ENCODE measurements at places on chromosomes 4 and X.

DNA sequence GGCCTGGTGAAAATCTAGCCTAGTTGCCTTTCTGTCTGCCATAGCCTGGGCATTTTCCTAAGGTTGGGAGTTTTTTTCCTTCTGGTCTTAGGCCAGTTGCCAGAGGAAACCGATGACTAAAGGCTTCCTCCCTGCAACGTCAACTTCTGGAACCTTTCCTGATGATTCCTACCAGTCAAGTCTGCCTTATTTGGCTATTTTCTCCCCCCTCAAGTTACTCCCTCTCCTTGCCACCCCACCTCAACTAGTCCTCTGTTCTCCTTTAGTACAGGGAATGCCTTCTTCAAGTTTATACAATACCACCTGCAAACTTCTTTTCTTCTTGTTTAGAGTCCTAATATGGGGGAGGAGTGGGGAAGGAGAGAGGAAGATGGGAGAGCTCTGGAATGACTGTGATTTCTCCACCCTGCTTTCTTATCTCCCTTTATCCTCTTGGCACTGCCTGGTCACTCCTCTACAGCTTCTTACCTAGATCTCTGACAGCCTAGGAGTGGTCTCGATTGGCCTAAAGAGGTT is 10.6 kb downstream of the MSN start:
- DNase-seq: no peak

- DNase-seq: no peak
Observed at GRCh38 chr4:123606336-123606735, 209.7 kb downstream of the SPRY1 start.

- no peak for DNase-seq
Observed at GRCh38 chrX:105981772-105982485, 56.6 kb downstream of the SERPINA7 start.

DNA sequence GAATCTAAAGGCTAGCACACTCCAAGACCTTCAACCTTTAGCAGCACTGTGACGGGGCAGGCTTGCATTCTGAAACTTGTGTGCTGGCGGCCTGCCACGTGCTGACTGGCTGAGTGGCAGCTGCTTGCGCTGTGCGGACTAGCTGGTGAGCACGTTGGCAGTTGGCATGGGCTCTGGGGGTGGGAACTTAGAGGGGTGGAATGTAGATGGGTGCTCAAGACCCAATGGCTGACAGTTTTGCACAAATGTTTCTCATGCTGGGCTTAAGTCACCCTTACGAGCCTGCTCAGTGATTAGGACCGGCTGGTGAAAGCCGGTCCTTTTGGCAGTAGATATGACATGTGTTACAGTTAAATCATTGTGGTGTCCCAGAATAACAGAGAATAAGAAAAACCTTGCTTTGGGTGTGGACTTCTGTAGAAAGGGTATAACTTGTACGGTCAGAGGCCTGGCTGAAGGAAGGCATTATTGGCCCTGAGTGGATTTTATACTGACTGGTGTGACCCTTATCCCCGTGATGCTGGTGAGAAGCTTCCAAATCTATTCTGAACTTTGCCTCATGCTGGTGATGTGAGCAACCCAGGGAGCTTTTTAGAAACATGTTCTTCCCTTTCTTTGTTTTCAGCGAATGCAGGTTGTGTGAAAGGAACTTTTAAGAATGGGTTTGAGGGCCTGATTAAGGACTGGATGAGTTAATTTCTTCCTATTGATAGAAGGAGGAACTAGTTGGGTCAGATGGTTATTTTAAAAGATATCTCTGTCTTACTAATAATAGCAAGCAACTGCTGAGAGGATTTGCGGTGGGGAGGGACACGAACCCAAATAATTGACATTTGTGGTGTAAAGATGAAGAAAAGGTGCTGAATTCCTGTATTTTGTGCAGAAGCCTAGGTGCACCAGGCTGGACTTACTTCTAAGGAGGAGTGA is 107.4 kb upstream of the SLC4A4 start:
- DNase-seq: no peak

DNA sequence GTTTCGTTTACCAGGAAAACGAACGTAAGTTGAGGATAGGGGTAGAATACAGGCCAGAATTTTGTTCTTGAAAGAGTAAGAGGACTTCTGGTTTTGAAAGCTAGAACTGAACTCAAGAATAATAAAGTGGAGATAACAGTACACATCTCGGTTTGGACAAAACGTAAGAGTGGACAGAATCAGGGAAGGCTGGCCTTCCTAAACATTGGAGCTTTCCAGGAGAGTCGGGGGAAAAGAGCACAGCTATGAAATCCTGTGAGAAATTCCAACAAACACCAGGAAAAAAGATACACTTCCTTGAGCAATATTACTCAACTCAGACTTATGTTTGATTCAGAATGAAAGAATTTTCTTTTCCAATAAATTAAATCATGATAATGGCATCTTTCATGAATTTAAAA is 1.2 kb downstream of the CTSO start:
- DNase-seq: no peak

- no peak for DNase-seq
Observed at GRCh38 chr4:16707874-16708273, 190.6 kb downstream of the LDB2 start.

DNA sequence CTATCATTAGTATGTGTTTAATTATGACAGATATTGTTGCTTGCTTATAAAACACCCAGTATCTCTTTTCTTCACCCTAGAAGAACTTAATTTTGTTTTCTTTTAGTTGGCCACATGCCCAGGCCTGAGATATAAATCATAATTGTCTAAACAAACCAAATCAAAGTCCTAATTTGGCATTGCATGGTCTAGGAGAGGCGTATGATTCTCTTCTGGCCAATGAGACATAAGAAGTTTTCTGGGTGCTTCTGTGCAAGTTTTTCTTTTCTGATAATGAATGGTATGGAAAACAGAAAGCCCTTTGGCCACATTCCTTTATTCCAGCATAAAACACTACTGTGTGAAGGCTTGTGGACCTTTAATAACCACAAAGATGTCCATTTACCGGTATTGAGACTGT is 192.9 kb upstream of the CTSO start:
- DNase-seq: no peak

- DNase-seq: peak; percentile 18
Observed at GRCh38 chr4:56976283-56976836, 1.0 kb downstream of the NOA1 start.

GRCh38 chr4:171985129-171985528 is 171.9 kb downstream of the GALNTL6 start:
- no peak for DNase-seq

DNA sequence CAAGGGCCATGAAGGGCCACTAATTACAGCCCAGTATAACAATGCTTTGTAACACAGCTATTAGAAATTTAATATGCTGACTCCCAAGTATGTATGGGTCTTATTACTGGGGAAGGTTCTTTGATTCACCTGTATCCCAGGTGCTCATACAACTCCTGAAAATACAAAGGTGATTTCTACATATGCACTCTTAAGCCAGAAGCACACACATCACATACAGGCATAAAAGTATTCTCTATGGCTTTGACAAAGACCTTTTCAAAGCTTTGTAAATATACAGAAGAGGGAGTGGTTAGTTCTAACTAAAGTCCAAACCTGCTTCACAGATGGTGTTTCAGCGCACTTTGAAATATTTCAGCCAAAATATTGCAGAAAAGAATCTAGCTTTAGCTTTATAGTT is 191.5 kb downstream of the SNCA start:
- DNase-seq: no peak

DNA sequence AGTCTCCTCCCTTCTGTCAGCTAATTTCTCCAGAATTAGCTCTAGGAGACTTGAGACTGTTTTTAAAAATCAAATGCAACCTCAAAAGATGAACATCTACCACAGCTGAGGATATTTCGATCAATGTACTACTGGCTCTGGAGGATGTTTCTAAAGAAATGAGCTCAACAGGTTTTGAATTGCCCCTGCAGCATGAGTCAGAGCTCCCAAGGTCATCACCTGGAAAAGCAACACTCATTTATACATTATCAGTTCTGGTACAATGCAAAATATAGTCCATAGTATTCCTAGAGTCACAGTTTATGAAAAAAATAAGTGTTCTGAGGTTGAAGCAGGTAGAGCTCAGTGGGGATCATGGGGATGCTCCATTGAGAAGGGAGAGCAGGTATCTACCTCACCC is 50.8 kb upstream of the MCF2 start:
- no peak for DNase-seq

DNA sequence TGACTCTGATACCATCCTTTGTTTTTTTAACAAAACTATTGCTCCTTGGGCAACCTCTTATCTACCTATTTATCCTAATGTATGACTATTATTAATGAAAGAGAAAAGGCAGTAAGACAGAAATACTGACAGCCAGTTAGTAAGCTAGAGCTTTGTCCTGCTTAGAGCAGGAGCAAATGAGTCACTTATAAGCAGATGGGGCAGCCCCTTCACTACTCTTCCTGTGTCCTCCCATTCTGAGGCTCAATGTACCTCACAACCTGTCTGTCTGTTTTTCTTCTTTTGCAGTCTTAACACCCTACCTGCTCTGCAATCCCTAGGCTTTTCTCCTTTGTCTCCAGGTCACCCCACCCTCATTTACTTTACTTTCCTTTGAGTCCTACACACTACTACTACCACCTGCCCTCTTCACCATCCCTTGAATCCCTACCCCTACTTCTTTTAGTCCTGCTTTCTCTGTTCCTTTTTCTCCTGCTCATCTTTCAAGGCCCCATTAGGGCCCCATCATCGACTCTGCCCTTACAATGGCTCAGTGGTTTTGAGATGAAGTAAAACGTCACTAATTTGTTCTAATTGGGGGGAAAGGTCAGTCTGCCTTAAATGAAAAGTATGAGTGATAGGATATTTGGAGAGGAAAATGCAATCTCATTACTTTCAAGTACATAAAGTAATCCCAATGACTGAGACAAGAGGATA is 294.3 kb downstream of the GUCY2F start:
- DNase-seq: no peak

- DNase-seq: no peak
Observed at GRCh38 chr4:88817740-88818139, 120.1 kb upstream of the NAP1L5 start.

Data from HEK293T (cell line).